Right atrium auricular region (tissue), 2 donors: ENCODE measurements at places on chromosomes 3 and 15. TPM values are rescaled to one million over a fixed set of nuclear protein-coding genes. Genes with fewer than 3 reads are reported as not detected.
A peak's percentile ranks its signal among the peaks of the same experiment; 100 is the strongest.

DNA sequence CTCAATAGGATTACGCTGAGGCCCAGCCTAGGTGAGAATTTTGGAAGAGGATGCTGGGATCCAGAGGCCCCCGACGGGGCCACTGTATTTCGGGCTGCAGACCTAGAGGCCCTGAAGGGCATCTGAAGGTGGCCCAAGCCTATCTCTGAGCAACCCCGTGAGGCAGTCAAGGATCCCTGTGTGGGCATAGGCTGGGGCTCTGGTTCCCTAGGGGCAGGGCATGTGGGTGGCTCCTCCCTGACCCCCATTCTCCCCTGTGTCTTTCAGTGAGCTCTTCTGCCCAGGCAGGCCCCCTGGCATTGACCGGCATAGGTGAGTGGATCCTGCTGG is 216.0 kb downstream of the SNRPN start:
- no peaks in the 10 kb centered on the region for H3K36me3 ChIP-seq
- H3K4me1 ChIP-seq: no peaks in the 10 kb centered on the region
- DNase-seq: no peak
- H3K4me3 ChIP-seq: no peak overlapping the region

DNA sequence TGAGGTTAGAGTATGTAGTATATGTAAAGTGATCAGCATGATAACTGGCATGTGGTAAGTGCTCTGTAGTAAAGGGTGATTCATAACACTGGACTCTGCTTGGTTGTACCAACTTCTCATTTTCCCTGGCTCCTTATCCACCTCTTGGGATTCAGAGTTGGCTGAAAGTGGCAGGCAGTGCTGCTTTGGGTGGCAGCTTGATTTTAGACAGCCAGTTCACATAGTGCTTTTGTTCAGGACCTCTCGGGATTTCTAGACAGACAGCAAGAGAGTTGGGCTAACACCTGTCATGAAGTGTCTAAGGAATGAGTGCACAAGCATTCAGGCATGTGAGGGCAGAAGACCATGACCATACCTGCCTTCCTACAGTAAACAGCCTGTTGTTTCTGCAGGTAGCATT is 69.0 kb downstream of the RBM6 start:
- H3K36me3 ChIP-seq: peaks cover 22% of the 10 kb centered on the region
- no peak overlapping the region for H3K4me3 ChIP-seq
- H3K27ac ChIP-seq: no peak overlapping the region
- DNase-seq: no peak
- no peaks in the 10 kb centered on the region for H3K4me1 ChIP-seq

The C3orf80 gene
- total RNA-seq: not detected

DNA sequence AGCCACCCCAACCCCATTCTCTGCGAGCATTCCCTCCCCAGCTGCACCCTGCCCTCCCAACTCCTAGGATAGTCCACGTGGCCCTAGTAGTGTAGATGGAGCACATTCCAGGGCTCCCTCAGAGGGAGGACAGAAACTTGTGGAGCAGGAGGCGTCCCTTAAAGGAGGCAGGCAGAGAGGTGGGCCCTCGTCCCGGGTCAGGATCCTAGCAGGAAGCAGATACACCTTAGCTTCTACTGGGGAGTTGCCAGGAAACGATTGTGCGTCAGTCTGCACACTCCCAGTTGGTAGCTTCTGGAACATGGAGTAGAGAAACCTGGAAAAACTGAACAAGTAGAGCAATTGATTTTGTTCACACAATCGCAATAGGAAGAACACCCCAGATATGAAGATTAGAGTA is 43.9 kb upstream of the KLHL25 start:
- H3K27me3 ChIP-seq: no peaks in the 10 kb centered on the region
- DNase-seq: no peak
- H3K36me3 ChIP-seq: no peaks in the 10 kb centered on the region
- H3K4me1 ChIP-seq: peaks cover 10% of the 10 kb centered on the region
- H3K4me3 ChIP-seq: no peak overlapping the region

DNA sequence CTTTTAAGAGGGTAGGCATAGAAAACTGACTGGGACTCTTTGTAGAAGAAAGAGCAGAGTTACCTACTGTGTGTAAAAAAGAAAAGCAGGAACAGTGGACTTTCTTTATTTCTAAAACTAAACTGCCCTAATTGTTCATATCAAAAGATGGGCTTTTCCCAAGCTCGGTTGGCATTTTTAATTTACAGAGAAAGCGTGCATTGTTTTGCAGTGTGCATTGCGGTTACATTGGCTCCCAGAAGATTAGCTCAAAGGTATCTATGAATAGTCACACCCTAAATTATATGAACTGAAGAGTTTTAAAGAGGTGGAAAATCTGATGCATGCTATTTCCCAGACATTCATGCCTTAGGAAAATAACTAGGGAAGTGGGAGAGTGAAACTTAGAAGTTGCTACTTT is 36.5 kb downstream of the MITF start:
- no peaks in the 10 kb centered on the region for H3K36me3 ChIP-seq
- no peaks in the 10 kb centered on the region for H3K27me3 ChIP-seq
- H3K4me1 ChIP-seq: no peaks in the 10 kb centered on the region
- no peak overlapping the region for H3K4me3 ChIP-seq

- H3K36me3 ChIP-seq: no peaks in the 10 kb centered on the region
- H3K4me1 ChIP-seq: no peaks in the 10 kb centered on the region
- no peak overlapping the region for H3K4me3 ChIP-seq
- H3K27ac ChIP-seq: no peak overlapping the region
- no peaks in the 10 kb centered on the region for H3K27me3 ChIP-seq
These were observed 10.2 kb downstream of the C3orf20 start for GRCh38 chr3:14685179-14685578.

DNA sequence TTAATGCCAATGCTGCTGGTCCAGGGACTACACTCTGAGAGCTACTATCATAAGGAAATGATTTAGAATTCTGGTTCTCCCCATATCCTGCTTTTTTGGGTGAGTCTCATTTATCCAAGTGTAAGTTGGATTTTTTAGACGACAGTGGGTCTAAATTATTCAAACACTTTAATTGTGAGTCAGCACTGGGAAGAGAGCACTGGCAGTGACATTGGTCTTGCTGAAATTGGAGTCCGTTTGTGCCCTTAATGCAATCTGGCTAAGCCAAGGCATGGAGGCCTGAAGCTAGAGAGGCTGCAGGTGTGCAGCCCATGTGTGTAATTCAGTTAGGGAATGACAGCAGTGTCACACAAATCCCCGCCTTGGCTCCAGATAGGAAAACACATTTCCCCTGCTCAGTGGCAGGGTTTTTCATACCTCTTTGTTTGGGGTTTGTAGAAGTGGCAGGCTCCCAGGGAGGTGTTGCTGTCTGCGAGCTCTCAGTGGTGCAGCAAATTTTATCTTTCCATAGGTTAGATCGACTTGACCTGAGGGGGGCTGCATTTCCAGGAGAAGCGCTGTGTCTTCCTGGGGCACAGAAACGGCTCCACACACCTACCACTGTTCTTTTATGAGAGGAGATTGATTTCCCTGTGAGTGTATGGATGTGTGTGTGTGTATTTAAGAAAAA is 197.7 kb downstream of the CD47 start:
- no peak overlapping the region for H3K27ac ChIP-seq
- no peaks in the 10 kb centered on the region for H3K4me1 ChIP-seq
- no peaks in the 10 kb centered on the region for H3K27me3 ChIP-seq
- H3K36me3 ChIP-seq: no peaks in the 10 kb centered on the region

- H3K4me1 ChIP-seq: no peaks in the 10 kb centered on the region
- DNase-seq: no peak
- no peak overlapping the region for H3K4me3 ChIP-seq
- H3K27me3 ChIP-seq: no peaks in the 10 kb centered on the region
- H3K27ac ChIP-seq: no peak overlapping the region
- no peaks in the 10 kb centered on the region for H3K36me3 ChIP-seq
These were observed 57.0 kb downstream of the SUMF1 start for GRCh38 chr3:4409971-4410573.

DNA sequence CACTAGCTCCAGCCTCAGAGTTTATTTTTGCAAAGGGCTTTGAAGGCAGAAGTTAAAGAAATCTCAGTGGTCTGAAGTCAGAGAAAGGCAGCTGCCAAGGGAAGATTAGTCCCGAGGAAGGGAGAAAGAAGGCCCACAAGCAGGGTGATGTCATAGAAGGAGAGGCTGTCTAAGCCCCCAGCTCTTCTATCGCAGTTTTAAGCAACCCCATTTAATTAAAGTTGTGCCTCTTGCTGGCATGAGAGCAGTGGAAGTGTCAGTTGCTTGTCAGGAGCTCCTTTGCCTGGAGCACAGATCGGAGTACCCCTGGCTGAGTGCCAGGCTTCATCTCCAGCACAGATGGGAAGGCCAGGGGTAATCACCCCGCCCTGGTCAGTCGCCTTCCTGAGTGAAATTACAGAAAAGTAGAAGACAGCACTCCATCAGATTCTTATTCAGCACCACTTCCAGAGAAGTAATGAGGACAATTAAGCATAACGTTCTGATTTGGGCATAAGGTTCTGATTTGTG is 530.7 kb downstream of the EPHB1 start:
- no peak for DNase-seq
- H3K4me1 ChIP-seq: no peaks in the 10 kb centered on the region
- no peak overlapping the region for H3K4me3 ChIP-seq
- no peaks in the 10 kb centered on the region for H3K36me3 ChIP-seq
- H3K27ac ChIP-seq: no peak overlapping the region
- no peaks in the 10 kb centered on the region for H3K27me3 ChIP-seq

GRCh38 chr3:100865442-100865841 is 127.8 kb downstream of the ABI3BP start:
- no peaks in the 10 kb centered on the region for H3K27me3 ChIP-seq
- no peaks in the 10 kb centered on the region for H3K4me1 ChIP-seq
- H3K27ac ChIP-seq: peak overlapping the region; percentile 46
- H3K4me3 ChIP-seq: no peak overlapping the region
- no peaks in the 10 kb centered on the region for H3K36me3 ChIP-seq

The AADAC gene
- total RNA-seq: 0.70 TPM

DNA sequence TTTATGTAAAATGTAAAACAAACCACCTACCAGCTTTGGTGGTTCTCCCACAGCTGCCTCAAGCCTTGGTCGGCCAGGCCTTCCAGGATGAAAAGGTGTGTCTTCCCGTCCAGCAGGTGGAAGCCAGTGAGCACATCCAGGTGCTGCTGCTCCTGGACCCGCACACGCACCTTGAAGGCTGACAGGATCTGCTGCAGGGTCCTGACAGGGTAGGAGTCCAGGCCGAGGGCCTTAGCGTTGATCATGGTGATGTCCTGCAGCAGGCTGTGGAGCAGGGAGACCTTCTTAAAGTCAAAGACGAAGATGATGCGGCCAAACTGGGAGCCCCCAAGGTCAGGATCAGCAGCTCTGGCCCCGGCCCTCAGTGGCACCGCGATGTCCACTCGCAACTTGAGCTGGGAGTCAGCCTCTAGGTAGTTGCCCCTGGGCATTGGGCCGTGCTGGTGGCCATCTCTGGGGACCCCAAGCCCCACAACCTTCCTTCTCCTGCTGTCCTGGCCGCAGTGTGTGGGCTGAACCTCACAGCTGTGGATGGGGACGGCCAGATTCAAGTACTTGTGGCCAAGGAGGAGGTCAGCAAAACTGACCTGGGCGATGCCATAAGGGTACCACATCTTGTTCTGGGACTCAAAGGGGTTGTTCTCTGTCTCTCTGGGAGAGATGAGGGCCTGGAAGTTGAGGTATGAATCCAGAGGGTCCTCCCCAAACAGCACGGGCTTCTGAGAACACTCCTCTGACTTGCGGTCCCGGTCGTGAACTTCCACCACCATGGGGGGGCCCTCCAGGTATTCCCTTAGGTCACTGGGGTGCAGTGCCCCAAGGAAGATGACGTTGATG is 48.6 kb downstream of the CFAP92 start:
- H3K36me3 ChIP-seq: no peaks in the 10 kb centered on the region
- H3K27me3 ChIP-seq: no peaks in the 10 kb centered on the region
- no peak for DNase-seq
- no peak overlapping the region for H3K27ac ChIP-seq
- H3K4me1 ChIP-seq: no peaks in the 10 kb centered on the region
- H3K4me3 ChIP-seq: no peak overlapping the region

The TRPM1 gene
- total RNA-seq: not detected

GRCh38 chr15:89848970-89849292 is 34.3 kb upstream of the ANPEP start:
- no peaks in the 10 kb centered on the region for H3K27me3 ChIP-seq
- H3K27ac ChIP-seq: no peak overlapping the region
- H3K4me3 ChIP-seq: no peak overlapping the region
- peaks cover 9% of the 10 kb centered on the region for H3K4me1 ChIP-seq

The ISY1 gene
- total RNA-seq: 14.3 TPM

DNA sequence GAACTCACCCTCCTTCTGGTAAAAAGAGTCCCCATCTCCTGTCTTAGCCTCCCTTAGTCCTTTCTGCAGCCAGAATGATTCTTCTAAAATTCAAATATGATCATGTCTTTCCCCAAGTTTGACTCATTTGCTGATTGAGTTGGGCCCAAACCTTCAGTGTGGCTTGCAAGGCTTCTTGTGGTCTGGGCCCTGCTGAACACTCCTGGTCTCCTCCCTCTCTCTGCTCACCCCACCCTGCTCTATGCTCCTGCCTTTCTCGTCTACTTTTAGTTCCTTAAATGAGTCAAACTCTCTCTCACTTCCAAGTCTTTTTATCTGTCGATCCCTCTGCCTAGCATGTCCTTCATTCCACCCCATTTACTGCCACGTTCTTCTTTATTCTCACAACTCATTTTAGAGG is 72.6 kb downstream of the CCR1 start:
- H3K4me3 ChIP-seq: no peak overlapping the region
- H3K27ac ChIP-seq: no peak overlapping the region
- no peaks in the 10 kb centered on the region for H3K27me3 ChIP-seq
- no peaks in the 10 kb centered on the region for H3K4me1 ChIP-seq
- DNase-seq: no peak

GRCh38 chr3:113736548-113737089 is 9.4 kb downstream of the NAA50 start:
- no peak for DNase-seq
- H3K27ac ChIP-seq: no peak overlapping the region
- no peaks in the 10 kb centered on the region for H3K36me3 ChIP-seq

DNA sequence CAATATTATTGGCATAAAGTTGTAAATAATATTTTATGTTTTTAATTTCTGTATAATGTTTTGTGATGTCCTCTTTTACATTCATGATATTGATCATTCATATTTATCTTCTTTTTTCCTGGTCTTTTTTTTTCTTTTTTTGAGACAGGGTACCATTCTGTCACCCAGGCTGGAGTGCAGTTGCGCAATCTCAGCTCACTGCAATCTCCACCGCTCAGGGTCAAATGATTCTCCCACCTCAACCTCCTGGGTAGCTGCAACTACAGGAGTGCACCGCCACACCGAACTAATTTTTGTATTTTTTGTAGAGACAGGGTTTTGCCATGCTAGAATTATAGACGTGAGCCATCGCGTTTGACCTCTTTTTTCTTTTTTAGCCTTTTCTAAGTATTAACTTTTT is 52.9 kb downstream of the USF3 start:
- H3K27me3 ChIP-seq: no peaks in the 10 kb centered on the region
- DNase-seq: no peak
- H3K4me1 ChIP-seq: peaks cover 5% of the 10 kb centered on the region
- H3K4me3 ChIP-seq: no peak overlapping the region
- no peak overlapping the region for H3K27ac ChIP-seq
